Naive B cell (primary cell): ENCODE measurements at places on chromosomes 12 and 14.

- DNase-seq, result no peak
These were observed 85.0 kb downstream of the KICS2 start for GRCh38 chr12:64137117-64137516.

DNA sequence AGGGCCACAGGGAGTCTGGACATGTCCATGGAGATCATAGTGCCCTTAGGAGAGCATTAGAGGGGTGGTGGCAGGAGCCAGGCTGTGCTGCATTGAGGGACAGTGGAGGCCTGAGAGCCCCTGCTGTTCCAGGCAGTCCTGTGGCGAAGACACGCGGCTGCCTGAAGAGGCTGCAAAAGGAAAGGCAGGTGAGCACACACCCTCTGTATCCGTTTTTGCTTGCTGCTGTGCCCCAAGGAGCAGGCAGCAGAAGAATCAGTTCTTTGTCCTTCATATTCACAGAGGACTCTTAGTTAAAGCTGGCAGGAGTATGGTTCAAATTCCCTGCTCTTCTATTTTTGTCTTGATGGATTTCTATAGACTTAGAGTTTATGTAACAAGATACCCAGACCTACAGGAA, 4.5 kb downstream of the SLC35E3 start:
- no peak for DNase-seq

DNA sequence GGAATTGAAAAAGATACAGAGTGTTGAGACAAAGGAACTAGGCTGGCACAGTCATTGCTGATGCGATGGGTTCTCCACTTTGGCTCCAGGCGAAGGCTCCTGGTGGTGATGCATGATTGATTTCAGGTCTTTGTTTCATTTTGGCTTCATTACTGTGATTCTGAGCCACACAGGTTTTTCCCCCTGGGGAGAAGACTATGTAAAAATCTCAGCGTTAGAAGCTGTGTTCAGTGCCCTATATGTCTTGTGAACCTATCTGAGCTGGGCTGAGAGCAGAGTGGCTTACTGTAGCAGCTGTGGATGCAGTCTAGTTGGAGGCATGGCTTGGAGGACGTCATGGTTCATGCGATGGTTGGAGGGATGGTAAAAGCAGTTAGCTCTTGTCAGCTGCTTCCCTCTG, 54.0 kb downstream of the GPATCH2L start:
- DNase-seq, result no peak

GRCh38 chr12:96044017-96044942, 8.9 kb upstream of the LTA4H start:
- DNase-seq, result no peak

- no peak for DNase-seq
These were observed 235.5 kb downstream of the PAWR start for GRCh38 chr12:79455286-79455685.

DNA sequence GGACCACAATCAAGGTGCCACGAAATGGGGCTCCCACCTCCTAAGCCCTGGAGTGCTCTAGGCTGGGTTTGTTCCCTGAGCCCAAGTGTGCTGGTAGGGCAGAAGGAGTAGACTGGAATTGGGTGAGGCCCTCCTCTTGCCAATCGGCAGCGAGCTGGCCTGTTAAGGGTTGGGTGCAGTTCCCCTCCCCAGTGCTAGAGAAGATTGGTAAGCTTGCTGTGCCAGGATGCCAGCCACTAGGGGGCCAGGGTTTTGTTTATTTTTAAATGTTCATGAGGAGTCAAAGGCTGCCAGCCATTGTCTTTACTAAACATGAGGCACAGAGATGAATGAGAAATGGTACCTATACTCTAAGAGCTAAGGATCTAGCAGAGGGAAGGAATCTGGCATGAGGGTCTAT, 79.7 kb downstream of the SPTB start:
- no peak for DNase-seq

DNA sequence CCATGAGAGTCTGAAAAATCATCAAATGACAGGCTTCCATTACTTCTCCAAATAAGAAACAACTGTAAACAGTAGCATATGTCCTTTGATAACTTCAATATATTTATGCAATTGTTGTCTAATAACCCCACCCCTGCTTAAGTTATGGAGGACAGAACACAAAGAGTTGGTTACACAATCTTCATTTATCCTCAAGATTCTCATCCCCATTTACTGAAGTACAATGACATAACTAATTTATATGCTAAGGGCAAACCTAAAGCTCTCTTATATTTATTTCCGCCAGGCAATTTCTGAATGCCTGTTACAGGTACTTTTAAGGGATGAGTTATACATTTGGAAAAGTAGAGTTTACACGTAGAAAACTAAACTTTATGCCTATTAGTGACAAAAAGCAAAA, 12.3 kb downstream of the SCAF11 start:
- no peak for DNase-seq

- no peak for DNase-seq
These were observed 90.4 kb downstream of the RBM19 start for GRCh38 chr12:113875691-113876090.

DNA sequence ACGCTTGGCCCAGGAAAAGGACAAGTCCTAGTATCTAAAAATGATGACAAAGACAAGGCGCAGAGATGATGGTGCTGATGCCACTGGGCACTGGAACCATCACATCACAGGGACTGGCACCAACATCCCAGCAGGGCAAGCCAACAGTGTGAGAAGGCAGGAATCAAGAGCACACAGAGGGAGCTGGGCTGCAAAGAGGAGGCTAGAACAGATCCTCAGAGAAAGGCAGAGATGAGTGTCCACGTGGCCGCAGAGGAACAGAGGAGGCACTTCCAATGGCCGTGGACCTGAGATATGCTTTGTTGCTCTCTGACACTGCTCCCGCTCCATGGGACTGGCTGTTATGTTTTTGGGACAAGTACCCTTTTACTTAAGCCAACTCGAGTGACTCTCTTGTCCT, 17.9 kb downstream of the FOXN3 start:
- no peak for DNase-seq

DNA sequence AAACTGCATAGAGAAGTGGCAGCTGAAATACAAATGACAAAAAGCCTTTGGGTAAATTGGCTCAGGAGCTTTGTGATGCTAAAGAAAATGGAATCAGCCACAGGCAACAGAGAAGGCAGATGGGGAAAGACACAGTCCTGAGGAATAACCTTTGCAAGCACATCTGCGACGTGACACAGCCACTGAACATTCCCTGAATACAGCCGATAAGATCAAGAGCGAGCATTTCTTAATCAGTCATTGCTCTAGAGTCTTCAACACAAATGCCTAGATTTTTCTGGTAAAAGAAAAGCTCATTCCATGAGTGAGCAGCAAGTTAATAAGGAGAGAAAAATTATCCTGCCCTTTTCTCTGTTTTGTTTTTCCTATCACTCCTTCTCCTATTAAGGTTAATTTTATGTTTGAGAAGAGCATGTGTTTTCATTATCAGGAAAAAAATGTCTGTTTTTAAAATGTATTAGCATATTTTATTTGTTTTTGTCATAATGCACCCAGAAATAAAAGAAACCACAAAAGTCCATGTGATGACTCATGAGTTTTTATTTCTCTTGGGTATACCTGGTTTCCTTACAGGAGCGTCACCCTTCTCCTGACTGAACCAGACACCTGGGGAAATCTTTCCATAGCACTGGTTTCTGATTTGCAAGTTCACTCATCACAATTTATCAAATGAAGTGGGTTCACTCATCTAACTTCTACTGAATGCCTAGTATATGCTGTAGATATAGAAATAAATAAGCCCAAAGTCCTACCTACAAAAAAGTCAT, 45.4 kb upstream of the PCED1B start:
- DNase-seq, result no peak

GRCh38 chr14:96081224-96081623, 42.1 kb downstream of the C14orf132 start:
- DNase-seq, result no peak

DNA sequence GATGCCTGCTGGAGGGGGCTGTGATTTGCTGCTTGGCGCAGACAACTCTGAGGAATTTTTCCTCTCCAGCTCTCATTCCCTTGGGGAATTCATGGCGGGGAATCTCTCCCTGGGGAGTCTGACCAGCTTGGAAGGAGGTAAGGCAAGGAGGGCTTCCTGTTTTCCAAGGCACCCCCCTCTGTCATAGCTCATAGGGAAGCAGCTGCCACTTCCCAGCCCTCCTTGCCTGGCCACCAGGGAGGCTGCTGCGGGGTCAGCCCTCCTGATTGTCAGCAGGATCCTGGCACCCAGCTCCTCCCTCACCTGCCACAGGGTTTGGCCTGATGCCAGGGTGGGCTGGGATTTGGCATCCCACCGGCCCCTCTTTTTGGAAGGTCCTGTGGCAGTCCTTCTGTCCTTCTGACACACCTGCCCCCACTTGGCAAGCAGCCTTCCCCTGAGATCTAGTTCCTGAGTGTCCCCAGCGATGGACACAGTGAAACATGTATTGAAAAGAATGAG, 74.9 kb downstream of the TSPAN9 start:
- DNase-seq, result no peak

GRCh38 chr12:43100231-43100630, 451.8 kb downstream of the ADAMTS20 start:
- DNase-seq, result no peak

DNA sequence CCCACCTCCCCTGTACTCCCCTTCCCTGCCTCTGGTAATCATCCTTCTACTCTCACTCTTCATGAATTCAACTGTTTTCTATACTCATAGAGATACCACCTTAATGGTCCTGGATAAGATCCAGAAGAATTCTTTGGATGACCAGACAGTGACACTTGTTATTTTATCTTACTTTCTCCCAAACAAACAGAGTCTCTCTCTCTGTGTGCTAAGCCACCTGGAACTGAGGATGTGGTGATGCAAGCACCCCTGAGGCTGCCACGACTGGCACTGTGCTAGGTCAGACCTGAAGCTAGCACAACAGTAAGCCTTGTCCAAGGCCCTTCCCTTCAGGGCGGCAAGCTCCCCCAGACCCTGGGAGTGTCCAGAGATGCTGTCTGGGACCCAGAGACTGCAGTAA, 250.2 kb downstream of the C12orf50 start:
- DNase-seq, result no peak
